ENCODE measurements at places on chromosomes 16 and 17.

DNA sequence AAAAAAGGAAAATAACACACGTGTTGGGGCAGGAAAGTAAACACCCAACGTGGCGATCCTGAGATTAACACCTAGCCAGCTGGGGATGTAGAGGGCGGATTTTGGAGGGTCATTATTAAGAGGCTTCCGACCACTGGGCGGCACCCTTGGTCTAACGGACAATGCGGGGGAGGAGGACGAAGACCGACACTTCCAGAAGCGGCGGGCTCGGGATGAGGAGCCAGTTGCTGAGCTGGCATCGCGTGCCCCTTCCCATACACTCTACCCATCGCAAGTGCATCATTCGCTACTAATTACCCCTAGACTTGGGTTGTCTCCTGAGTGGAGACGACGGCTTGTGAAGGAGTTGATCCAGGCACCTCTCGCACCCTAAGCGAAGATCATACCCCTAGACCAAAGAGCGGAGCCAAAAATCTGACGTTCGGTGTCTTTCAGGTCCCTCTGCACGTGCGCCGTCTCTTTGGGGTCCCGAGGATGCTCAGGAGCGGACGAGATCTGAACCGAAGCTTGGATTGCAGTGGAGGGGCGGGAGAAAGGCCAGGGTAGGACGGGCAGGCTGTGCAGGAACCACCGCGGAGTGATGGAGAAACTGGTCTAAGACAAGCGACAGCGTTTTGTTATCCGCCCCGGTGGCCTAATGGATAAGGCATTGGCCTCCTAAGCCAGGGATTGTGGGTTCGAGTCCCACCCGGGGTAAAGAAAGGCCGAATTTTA is 17.6 kb downstream of the ZNF213 start:
- DNase-seq, result peak; percentile 88

DNA sequence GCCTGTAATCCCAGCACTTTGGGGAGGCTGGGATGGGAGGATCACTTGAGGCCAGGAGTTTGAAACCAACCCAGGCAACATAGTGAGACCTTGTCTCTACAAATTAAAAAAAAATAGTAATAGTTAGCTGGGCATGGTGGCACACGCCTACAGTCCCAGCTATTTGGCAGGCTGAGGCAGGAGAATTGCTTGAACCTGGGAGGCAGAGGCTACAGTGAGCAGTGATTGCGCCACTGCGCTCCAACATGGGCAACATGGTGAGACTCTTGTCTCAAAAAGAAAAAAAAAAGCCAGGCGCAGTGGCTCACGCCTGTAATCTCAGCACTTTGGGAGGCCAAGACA is 56.9 kb upstream of the MRTFB start:
- DNase-seq, result no peak

DNA sequence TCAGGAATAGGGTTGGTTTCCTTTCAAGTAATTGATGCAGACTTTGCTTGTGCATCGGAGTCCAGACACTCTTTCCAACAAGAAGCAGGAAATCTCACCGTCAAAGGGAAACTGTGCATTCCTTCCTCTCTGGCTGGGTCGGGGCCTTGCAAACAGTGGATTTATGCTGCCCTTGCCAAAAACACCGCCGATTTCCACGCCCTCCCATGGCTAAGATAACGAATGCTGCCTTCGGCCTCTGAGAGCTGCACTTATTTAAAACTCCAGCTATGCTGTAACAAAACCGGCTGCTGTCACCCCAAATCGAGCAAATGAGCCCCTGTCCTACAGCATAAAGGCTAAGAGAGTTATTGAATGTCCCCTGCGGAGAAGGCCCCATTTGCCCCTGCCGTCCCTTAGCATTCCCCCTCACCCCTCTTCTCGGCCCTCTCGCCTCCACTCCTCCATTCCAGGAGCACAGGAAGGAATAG is 275.5 kb upstream of the IRX5 start:
- DNase-seq, result no peak

GRCh38 chr17:9071016-9071415 is 49.7 kb downstream of the NTN1 start:
- no peak for DNase-seq

- DNase-seq, result peak; percentile 57
Measured at GRCh38 chr16:30715750-30716445, 16.9 kb downstream of the SRCAP start.

- no peak for DNase-seq
Measured at GRCh38 chr16:66367968-66368891, 1.7 kb downstream of the CDH5 start.

DNA sequence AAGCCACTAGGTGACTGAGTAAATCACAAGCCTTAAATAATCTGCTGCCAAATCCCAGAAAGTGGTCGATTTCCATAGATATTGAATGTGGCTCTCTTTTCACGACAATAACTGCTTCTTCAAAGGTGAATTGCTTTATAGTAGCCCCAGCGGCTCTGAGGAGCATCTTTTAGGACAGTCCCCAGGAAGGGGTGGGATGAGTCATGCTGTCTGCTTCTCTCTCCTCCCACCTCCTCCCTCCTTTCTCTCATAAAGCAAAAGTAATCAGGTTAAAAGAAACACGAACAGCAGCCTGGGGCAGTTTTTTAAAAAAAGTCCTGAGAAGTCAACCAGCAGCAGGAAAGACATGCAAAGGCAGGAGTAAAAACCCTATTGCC is 1.8 kb downstream of the KIAA0513 start:
- DNase-seq, result peak; percentile 76

Data from stimulated activated CD4-positive, alpha-beta T cell treated with anti-CD3 and anti-CD28 coated beads, Interleukin-4, amount 100 ng/mL, for 24 hours (primary cell).